GM12865 (cell line): ENCODE measurements at places on chromosomes 1 and 21.

DNA sequence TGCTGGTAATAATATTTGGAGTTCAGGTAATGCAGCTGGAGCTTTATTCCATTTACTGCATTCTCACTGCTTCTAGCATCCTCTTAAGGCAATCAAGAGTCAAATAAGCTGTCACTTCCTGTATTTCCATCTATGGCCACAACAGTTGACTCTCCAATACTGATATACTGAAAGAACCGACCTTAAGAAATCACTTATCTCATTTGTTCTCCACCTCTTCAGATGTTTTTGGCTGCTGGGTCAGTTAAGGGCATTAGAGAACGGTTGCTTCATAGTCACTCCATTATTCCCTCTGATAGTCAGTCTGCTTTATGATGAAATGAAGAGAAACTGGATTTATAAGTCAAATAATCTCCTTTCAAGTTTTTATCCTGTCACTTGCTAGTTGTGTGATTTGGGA is 14.2 kb upstream of the RGS4 start:
- DNase-seq, result no peak

GRCh38 chr1:225655509-225656258 is 2.8 kb upstream of the ENAH start:
- peak; percentile 30 for DNase-seq

DNA sequence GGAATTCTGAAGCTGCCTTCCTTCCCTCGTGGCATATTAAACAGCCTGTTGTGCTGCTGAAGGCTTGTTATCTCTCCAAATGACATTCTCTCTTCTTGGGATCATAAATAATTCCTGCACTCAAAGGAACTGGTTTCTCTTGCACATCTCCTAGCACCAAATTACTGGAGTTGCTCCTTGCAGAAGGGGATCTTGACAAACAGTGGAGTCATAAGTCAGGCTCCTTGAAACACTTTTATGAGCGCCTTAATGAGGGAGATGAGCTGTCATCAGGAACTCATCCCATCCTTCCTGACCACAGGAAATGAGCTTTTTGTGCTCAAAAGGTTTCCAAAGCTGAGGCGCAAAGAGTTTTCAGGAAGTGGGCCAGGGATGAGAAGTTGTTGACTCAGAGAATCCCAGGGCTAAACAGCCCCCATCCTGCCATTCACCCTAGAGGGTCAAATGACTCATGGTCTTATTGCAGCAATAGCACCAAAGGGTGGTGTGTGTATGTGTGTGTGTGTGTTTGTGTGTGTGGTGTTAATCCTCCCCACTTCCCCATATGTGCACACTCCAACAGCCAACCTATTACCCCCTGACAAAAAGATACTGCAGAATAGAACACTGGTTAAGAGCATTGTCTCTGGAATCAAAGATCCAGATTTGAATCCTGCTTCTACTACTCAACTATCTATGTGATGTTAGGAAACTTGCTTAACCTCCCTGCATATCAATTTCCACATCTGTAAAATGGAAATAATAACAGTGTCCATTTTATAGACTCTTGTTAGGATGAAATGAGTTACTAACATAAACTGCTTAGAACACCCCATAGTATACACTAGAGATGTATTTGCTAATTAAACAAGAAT is 2.8 kb upstream of the PHC2 start:
- no peak for DNase-seq

GRCh38 chr1:228081578-228082213 is 812 bp upstream of the ARF1 start:
- DNase-seq, result peak; percentile 44

GRCh38 chr1:159891275-159892157 is 8.4 kb downstream of the CFAP45 start:
- DNase-seq, result peak; percentile 89

DNA sequence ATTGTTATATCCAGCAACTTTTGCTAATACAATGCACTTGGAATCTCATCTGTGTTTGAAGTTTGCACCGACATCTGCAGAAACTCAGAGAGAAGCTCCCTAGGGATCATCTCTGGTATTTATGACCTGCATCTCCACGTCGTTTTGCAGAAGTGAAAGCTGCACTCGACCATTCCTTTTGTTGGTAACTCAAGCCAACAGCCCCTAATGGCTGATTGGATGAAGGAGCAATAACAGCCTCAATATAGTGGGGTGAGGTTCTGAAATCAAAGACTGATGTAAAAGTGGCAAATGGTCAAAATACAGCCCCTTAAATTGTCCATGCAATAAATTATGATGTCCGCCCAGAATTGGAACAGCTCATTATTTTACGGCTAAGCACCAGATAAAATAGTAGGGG is 344.2 kb upstream of the KAZN start:
- DNase-seq, result peak; percentile 47
